Stimulated activated CD4-positive, alpha-beta T cell treated with anti-CD3 and anti-CD28 coated beads, Interleukin-12 subunit alpha, Interleukin-12 subunit beta, amount 100 ng/mL, for 4 hours (primary cell): ENCODE measurements at places on chromosomes 16 and 17.

DNA sequence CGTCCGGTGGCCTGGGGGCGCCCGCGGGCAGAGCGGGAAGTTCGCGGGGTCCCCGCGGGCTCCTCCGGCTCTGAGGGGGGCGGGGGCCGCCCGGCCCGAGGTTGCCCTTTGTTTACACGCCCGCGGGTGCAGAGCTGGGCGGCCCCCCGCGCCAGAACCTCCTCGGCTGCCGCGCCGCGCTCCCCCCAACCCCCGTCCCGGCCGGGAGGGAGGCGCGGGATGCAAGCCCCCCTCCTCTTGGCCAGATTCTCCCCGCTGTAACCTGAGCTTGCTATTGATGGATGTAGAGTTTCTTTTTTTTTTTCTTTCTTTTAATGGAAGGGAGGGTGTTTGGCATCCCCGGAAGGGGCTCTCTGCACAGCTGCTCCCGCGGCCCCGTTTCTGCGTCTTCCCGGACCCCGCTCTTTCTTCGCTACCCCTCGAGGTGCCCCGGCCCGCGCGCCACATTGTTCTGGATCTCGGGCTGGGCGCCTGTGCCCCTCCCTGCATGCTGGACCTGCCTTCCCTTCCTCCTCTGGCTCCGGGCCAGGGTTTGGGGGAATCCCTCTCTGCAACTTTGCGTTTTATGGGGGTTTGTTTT lies 646 bp downstream of the CBX2 start:
- no peak for DNase-seq

DNA sequence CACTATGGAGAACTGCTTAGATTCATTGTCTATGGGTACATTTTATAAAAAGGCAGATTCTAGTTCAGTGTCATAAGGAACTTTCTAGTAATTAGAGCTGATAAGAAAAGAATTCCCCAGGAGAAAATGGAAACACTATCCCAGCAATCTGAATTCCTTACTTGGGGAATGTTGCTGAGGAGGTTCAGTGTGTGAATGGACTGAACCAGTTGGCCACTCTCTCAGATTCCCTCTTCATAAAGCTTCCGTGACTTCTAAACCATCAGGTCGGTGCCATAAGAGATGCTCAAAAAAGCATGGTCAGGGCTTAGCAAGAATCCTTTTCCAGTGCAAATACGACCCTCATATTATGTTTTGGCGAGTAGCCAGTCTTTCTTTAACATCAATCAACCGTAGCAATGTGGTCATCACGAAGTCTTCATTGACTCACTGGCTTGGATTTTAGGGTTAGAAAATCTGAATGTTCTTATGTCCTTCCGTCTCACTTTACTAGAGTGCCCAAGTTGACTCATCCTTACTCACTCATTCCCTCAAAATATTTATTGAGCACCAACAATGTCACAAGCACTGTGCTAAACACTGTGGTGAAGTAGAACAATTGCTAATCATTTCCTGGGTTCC lies 102.7 kb upstream of the HLF start:
- DNase-seq: no peak

DNA sequence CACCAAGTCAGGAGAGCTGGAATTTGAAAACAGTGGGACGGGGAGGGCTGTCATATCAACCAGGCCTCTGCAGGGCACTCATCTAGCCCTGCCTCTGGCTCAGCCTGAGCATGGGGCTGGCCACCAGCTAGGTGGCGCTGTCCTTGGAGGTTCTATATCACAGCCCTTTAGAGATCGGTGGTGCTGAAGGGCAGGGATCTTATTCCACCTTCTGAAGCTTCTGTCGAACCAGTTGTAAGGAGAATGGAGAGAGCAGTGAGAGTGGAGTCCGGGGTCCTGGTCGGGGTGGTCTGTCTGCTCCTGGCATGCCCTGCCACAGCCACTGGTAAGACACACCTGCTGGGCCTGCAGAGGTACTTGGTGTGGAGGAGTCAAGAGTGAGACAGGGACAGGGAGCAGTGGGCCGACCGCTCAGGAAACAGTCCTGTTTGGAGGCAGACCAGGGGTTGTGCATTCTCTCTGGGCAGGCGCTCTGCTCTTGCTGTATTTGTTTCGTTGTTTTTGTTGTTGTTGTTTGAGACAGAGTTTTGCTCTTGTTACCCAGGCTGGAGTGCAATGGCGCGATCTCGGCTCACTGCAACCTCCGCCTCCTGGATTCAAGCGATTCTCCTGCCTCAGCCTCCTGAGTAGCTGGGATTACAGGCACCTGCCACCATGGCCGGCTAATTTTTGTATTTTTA lies at the start of gene CES3:
Gene CES3, plus strand, starts transcription at position 202 of the 680 bp plus-strand sequence. Its CDS starts 42 bp downstream, at position 244.
- peak; percentile 55 for DNase-seq

DNA sequence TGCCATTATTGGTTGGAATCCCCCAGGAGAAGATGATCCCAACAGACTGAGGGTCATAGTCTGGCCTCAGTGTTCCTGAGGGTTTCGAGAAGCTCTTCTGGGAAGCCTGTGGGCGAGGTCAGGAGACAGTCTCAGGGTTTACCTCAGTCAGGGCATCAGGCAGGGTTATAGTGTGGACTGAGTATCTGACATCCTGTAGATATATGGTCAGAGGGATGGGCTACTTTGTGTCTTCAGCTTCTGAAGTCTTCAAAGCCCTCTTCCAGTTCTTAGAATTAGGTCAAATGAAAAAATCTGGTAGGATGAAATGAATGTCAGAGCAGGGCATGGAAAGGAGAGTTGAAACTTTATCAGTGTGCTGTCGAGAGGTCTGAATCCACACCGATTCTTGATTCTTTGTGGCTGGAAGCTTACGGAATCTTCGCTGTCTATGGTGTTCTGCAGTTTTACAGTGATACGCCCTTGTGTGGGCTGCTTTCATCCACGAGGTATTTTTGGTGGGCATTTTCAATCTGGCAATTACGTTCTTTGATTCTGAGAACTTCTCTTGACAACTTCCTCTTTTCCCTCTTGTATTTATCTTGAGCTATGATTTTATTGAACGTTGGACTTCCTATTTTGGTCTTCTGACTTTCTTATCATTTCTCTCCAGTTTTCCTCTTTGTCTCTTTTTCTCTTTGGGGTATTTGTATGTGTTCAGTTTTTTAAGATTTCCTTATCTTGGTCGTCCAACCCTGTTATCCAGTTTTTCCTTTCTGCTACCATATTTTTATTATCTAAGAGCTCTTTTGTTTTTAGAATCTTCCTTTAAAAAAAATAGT lies 30.4 kb downstream of the BPTF start:
- no peak for DNase-seq

- DNase-seq: no peak
These were observed 125.3 kb downstream of the FTO start for GRCh38 chr16:53829186-53829747.

GRCh38 chr17:15154618-15155017 lies 110.5 kb downstream of the PMP22 start:
- no peak for DNase-seq

GRCh38 chr17:28746611-28747050 lies 2.8 kb downstream of the TRAF4 start:
- DNase-seq: no peak

DNA sequence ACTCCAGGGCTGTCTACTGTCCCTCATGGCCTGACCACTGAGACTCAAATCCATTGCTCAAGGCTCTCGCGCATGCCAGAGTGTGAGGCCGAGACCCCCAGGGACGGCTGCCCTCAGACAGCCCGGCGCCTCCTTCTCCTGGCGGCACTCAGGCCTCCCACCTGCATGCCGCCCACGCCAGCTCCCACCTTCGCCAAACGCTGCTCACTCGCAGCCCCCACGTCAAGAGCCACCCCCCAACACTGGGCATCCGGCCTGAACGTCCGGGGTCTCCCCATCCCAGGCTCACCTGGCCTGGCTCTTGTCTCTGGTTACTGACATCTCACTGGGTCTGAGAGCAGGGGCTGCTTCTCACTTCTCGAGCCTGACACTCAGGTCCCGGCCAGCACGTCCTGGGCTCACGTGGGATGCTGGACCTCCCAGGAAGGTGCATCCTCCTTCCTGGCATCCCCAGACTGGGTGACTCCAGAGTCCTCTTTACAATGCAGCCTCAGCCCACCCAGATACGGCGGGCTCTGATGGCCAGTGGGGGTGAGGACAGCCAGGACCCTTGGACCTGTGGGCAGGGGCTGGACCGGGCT lies 12.2 kb upstream of the CACNA1H start:
- DNase-seq: no peak

- DNase-seq: no peak
These were observed 26.6 kb downstream of the MRC2 start for GRCh38 chr17:62653826-62654761.

GRCh38 chr17:3610523-3610922 lies 1.3 kb upstream of the TRPV1 start:
- DNase-seq: no peak

- no peak for DNase-seq
These were observed 24.6 kb upstream of the KCNJ12 start for GRCh38 chr17:21351366-21352065.

DNA sequence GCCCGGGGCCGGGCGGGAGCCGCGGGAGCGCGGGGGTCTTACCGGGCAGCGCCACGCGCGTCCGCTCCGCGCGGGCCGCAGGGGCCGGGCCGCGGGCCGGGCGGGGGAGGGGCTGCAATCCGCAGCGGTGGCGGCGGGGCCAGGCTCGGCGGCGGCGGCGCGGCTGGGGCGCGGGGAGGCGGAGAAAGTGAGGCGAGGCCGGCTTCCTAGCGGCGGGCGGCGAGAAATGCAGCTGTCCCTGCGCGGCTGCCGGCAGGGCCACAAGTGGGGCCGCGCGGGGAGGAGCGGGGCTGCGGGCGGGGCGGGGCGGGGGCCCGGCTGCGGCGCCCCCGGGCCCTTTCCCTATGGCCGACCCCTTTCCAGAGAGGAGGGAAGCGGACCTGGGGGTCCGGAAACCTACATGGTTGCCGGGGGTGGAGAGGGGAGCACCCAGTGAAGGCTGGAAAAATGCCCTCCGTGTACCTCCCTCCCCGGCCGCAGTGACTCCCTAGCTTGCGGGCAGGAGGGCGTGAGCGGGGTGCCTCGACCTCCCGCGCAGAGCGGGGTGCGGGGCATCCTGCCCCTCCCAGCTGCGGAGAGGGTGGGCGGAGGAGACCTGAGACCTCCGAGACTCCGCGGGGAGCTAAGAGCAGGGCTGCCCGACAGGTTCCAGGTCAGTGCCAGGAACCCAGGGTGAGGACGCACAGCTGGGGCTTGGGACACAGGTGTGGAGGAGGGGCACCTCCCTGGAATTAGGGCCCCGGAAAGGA lies at the start of gene CUEDC1:
Gene CUEDC1, minus strand, starts transcription at position 230 of the 749 bp plus-strand sequence. CDS start 69,848 bp downstream, outside the sequence.
- peak; percentile 71 for DNase-seq

- DNase-seq: no peak
These were observed 309.4 kb upstream of the XYLT1 start for GRCh38 chr16:17780181-17780580.

DNA sequence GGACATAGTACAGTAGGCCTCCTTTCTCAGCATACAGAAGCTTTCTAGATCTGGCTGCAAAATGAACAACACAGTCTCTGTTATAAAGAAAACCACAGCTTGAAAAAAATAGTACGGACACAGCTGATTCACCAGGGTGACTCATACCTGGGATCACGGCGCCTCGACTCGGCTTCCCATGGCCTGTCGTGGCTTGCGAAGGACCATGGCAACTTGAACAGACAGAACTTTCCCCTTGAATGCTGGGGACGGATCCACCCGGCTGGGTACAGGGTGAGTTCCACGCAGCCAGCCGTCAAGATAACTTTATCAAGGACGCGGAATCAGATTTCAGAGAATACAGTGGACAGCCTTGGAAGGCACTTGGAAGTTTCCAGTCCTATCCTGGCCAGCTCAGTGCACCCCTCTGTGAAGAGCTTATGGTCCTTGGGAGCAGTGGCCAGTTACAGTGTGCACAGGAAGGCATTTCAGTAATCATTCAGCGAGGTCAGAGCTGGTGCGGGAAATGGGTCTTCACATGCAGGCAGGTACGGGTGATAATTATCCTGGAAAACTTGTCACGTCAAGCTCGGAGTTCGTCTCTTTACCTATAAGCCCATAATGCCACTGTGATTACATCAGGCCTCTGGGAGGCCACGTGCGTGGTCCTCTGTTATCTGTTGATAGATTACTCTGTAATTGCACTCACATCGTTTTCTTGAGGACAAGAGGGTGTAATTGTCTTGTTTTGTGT lies 57.9 kb upstream of the MAF start:
- no peak for DNase-seq

DNA sequence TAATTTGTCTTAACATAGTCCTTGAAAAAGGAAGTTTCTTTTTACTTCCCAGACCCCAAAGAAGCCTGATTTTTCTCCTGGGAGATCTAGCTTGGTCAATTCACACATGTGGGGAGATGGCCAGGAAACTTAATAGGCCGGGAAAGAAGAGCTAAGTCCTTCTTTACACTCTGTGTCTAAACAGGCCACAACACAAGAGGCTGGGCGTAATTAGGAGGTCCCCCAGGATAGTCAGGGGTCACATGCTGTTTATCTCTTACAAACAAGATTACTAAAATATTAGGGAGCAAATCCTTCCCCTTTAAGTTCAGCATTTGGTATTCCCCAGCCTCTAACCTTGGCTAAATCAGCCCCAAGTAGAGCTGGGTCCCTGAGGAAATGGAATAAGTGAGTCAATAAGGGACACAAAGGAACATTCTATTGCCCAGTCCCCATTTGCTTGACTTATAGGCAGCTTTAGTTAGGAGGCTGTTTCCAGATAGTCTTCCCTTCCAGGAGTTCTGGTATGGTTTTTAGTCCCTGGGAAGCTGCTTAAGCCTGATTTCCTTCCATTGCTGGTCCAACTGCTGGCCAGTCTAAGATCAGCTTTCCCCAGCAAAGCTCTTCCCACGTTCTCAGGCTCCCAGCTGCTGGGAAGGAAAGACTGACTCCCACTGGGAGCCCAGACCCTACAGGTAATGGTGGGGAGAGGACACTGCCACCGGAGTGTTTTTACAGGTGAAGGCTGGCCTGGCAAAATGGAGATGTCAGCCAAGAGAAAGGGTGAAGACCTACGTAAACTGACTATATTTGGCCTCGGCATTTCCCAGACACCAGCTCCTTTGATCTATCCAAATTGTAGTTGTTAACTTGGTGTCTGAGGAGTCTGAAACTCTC lies 14.1 kb upstream of the HOXB9 start:
- no peak for DNase-seq

GRCh38 chr17:54906683-54907082 lies 6.0 kb downstream of the TOM1L1 start:
- DNase-seq: no peak

- DNase-seq: no peak
These were observed 56.8 kb upstream of the RPH3AL start for GRCh38 chr17:409308-409847.

DNA sequence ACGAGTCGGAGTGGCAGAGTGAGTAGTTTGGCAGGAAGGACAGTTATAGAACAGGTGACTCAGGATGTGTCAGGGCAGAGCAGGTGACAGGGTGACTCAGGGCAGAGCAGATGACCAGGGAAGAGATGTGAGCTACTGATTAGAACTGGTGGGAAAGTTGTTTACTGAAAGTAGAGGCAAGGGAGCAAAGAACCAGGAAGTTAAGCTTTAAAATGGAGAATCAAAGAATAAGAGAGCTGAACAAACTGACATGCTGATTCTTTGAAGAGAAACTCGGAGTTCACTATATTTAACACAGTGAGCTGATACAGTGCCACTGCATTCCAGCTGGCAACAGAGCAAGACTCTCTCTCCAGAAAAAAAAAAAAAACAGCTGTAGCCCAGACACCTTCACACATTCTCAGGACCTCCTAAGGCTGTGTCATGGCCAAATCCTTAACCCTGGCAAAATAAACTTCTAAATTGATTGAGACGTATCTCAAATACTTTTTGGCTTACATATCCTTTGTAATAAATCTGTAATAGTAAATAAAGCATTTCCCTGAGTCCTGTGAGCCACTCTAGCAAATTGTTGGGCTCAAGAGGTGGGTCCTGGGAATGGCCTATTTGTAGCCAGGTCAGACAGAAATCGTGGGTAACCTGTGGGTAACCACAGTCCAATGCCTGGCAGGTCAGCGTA lies 12.3 kb upstream of the UBE2I start:
- no peak for DNase-seq
